A549 (cell line): ENCODE measurements at places on chromosomes 3 and 15.

- no peak for DNase-seq
Measured at GRCh38 chr3:63092515-63092914, 185.6 kb upstream of the SYNPR start.

DNA sequence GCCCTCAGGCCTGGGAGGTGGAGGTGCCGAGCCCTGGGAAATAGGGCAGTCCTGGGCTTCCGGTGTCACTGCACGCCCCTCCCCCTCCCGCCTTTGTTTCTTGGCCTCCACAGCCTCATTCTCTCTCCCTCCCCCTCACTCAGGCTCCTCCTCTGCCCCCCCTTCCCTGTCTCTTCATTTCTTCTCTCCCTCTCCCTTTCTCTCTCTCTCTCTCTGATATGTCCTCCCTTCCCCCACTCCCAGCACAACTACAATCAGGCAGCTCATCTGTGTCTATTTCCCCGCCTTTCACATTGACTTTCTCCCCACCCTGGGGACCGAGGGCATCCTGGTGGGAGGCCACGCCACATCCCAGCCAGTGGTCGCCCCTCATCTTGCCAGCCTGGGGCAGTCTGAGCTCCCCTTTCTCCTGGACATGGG lies 40.2 kb downstream of the IDH2 start:
- DNase-seq, result no peak

GRCh38 chr3:78839693-78840092 lies 928.1 kb downstream of the ROBO1 start:
- DNase-seq, result peak; percentile 43

GRCh38 chr3:12115849-12116248 lies 42.9 kb downstream of the TIMP4 start:
- no peak for DNase-seq

- DNase-seq, result no peak
Measured at GRCh38 chr3:81869382-81869781, 107.9 kb upstream of the GBE1 start.

GRCh38 chr3:116618138-116618537 lies 91.4 kb upstream of the TUSC7 start:
- no peak for DNase-seq

DNA sequence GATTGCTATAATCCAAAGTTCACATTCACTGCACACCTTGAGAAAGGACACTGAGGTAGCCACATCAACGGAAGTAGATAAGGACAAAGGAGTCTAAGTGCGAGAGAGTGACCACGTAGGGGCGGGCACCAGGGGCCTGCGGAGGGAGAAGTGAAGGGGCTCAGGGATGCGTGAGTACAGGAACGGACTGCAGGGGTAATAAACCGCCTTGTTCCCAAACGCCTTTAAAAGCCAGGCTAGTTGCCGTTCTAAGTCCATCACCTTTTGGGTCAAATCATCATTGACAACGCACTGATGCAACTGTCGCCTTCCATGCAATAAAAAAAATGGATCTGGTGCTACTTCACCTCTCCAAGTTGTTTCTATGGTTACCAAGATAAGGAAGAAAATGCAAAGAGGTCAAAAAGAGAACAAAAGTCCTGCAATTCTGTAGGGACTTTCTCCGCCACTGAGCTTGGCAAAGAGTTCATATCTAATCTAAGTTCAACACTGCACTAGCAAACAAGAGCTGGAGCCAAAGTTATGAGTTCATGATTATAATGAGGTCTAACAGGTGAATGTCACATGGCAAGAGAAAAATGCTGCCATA lies 32.6 kb upstream of the ATP11B start:
- no peak for DNase-seq

DNA sequence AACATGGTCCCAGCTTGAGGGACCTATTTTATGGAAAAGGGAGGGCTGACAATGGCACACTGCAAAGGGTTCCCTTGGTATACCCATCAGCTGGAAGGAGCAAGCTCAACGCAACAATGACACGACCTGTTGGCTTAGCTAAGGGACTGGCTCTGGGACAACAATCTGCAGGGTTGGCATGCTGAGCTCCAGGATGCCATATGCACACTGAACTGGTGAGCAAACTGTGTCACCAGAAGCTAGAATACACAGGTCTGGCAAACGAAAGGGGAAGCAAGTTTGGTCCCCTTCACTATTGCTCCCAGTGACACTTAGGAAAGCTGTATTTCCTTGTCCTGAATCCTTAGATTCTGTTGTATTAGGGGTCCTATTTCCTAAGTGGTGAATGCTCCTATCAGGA lies 38.0 kb upstream of the RASGRF1 start:
- no peak for DNase-seq

DNA sequence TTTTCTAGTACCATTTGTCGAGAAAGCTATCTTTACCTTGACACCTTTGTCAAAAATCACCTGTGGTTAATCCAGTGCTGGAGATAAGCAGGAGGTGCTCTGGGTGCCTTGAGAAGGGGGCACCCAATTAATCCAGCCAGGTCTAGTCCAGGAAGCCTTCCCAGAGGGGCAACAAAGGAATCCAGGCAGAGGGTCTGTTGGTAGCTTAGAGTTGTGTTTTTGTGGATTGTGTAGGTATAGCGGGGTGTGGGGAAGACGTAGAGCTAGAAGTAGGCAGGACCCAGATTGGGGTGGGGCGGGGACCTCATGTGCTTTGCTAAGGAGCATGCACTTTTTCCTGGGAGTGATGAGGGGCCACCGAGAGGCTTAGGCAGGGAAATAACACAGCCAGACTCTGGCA lies 6.0 kb upstream of the PIGZ start:
- DNase-seq, result no peak

GRCh38 chr15:94029495-94029894 lies 201.9 kb upstream of the MCTP2 start:
- DNase-seq, result no peak
